Cortex of kidney (tissue), 1 donor: ENCODE measurements at places on chromosomes 2 and 18.

- no peak for DNase-seq
Measured at GRCh38 chr18:77006305-77007175, 126.0 kb downstream of the MBP start.

- no peak for DNase-seq
Measured at GRCh38 chr2:135113322-135113721, 61.2 kb downstream of the RAB3GAP1 start.

DNA sequence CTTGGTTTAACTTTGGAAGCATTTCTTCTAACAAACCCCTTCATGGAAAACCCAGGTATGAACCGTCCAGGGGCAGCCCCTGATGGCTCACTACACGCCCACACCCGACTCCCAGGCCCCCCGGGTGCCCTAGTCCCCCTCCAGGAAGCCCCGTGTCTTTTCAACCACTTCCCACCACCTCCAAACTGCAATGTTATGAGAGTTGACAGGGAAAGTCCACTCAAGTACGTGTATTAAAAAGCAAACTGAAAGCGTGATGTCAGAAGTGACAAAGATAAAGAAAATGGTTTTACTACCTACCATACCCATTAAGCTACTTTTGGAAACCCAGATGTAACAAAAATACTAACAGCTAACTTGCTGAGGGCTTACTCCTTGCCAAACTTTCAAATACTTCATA is 51.5 kb downstream of the L3MBTL4 start:
- no peak for DNase-seq

GRCh38 chr2:15939854-15940660 is at the start of gene MYCN:
Gene MYCN, plus strand, starts transcription at chr2:15940550. Its CDS starts 1,515 bp downstream, at chr2:15942065.
- DNase-seq = no peak

DNA sequence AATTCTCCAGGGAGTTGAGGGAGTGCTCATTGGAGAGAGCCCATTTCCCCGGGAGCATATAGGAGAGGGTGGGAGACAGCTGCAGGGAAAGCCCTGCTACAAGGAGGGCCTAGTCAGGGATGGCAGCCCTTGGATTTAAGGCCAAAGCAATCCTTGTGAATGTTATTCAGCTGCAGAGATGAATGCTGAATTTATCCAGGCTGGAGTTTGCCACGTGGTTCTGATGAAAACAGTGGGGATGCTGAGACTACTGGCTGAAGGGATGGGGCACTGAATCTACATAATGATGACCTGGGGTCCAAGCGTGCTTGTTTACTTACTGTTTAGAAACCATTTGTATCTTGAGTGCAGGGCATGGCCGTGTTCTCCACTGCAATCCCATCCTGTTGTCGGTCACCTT is 35.6 kb upstream of the RNF149 start:
- no peak for DNase-seq

DNA sequence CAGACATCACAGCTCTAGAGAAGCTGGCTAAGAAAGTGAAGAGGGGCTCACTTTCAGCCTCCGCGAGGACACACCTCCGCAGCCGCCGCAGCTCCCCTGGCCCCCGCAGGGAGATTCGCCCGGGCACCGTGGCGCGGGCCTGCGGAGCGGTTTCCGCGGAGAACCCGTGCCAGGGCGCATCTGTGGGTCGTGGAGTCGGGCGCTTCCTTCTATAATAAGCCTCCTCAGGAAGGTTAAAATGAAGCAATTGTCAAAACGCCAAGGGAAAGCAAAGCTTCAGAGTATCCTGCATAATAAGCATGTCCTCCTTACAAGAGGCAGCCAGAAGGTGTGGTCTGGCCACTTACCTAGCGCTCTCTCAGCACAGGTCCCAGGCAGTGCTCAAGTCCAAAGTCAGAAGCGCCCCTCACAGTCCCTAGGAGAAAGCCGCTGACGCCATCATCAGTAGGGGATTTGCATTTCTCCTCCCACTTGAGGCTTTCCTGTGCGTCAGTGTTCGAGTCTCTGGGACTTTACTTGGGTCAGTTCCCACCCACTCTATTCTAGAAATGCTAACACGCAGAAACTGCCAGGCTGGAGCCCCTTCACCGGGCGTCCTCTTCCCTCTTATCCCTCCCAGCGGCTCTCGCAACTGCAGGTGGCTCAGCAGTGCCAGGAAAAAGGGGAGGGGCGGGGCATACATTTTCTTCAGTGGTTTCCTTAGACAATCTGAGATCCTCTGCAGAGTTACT is at the start of gene STAT4:
STAT4 (minus strand) TSS at position 395 of the 731 bp plus-strand sequence. CDS start 2,791 bp downstream, outside the sequence.
- no peak for DNase-seq

GRCh38 chr2:42575458-42576064 is 7.1 kb downstream of the MTA3 start:
- DNase-seq = no peak

DNA sequence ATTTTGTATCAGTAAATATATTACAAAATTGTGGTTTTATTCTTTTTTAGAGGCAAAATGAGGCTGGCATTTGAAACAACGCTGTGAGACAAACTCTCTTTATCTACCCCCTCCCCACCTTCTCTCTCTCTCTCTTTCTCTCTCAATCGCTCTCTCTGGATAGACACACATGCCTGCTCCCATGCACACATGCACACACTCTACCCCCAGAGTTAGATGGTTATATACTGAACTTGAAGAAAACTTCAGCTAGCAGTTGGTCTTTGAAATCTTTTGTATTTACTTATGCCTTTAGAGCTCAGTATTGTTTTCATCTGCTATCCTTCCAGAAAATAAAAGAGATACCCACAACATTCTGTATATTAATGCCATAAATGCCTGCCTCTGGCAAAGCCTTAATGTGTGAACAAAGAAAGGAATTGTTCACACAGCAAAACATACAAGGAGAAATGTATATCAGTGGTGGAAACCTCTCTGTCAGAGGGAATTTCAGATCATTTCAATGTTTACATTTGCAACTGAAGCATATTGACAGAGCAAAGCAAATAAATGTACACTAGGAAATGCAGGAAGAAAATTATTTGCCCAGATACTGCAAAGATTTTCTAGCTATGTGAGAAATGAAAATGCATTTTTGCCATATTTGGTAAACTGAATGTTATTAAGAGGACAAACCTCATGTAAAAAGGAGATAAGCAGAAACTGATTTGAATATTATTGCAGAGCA is 217.0 kb upstream of the UBE2E3 start:
- no peak for DNase-seq
